ENCODE measurements at places on chromosomes 2 and 18.

DNA sequence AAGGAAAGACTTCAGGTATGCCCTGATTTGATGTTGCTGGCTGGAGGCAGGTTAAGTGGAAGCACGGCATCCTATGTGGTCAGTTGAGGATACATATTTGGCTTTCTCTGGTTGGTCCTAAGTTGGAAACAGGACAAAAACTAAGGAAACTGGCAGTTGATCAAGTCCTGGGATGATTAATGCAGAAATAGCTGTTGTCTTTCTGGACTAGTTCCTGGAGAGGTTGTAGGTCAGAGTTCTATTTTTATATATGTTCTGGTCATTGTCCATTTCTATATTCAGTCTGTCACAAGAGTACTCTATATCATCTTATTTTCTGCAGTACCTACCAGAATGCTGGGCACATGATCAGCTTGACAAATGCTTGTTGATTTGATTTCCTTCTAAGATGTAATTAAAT lies 4.0 kb upstream of the SLC35F5 start:
- DNase-seq = no peak

DNA sequence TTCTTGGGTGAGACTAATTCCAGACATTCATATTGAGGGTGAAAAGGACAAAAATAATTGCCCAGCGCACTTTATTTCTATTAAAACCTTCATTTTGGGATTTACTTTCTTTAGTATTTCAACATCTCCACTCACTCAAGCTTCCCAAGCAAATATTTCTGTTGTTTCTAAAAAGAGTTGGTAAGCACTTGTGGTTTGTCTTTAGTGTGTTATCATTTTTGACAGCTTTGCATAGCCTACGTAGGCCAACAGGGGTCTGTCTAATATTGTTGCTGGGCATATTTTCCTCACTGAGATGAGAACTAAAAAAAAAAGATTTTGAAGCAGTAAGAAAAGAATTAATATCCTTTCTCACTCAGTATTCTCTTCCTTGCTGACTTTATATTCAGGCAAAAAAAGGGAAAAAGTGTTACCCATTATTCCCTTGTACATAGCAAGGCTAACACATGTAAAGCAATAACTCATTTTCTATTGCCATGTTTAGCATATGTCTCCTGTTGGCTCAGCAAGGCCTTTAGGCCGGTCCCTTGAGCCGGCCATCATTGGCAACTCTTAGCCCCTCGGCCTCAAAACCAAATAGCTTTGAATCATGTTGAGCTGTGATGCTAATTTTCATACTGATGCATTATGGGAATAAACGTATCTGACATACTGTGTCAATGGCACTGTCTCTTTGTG lies 494.2 kb downstream of the ARHGAP15 start:
- DNase-seq = no peak

GRCh38 chr2:9463698-9464034 lies 10.7 kb upstream of the IAH1 start:
- DNase-seq = no peak

DNA sequence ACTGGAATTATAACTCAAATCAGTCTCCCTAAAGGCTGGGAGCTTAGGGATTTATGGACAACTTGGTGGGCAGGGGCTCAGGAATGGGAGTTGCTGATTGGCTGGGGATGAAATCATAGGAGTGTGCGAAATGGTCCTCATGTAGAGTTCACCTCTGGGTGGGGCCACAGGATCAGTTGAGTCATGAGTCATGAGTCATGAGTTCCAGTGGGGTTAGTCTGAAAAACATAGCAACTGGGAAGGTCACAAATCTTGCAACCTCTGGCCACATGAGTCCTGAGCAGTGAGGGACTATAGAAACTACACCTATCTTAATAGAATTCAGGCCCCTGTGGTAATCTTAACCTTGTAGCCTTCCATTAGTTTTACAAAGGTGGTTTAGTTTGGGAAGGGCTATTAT lies 383.3 kb downstream of the RBM43 start:
- DNase-seq = no peak

DNA sequence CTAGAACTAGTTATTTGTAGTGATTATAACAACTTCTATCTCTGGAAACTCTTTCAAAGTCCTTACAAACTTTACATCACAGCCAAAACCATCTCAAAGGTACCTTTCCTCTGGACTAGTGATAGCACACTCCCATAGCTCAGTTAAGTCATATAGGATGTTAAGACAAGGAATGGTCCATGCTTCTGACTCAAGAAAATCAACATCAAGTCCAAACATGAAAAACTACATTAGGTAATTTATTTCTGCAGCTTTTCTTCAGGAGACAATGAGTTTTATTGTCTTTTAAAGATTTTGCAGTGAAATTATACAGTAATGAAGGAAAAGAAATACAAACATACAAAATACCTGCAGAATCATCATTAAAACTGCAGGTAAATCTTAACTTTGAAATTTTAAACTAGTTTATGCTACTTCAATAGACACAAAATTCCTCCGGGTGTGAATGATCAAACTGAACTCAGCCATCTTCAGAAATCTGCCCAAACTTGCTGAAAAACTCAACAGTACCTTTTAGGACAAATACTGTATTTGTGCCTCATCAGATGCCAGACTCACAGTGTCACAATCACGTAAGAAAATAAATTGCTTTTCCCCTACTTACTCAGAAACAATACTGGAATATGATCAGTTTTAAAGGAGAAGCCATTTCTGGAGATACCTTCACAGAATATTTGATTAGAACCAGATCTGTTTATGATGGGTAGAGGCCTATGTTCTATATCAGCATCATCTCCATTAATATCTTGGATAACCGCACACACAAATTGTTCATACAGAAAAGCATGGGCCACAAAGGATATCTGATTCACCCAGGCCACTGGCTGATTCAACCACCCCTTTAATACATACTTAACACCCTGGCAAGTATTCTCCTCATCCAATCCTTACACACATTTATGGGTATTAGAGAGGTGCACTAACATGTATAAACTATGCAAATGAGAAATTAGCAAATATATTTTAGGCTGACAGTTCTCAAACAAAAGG lies 2.6 kb downstream of the TMEM131 start:
- DNase-seq = no peak

- no peak for DNase-seq
Measured at GRCh38 chr18:56161566-56162260, 476.7 kb downstream of the TXNL1 start.

DNA sequence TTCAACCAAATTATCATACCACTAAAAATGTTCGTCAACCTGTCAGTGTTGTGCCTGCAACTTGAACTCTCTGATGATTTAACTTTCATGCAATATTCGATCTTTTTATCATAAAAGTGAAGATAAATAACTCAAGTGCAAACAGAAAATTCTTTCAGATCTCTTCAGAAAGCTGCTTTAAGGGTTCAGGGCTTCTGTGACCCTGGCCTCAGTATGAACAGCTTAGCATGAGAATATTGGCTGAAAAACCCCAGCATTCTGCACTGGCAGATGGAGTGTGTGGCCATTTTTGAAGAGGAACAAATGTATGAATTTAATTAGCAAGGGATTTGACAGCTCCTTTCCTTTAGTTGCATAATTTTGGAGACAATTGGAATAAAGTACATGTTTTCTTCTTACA lies 851.4 kb upstream of the SOX11 start:
- DNase-seq = no peak

GRCh38 chr2:73232403-73233153 lies 461 bp downstream of the PRADC1 start:
- DNase-seq = peak; percentile 19

GRCh38 chr2:47907039-47907781 lies 912 bp upstream of the FBXO11 start:
- DNase-seq = no peak

DNA sequence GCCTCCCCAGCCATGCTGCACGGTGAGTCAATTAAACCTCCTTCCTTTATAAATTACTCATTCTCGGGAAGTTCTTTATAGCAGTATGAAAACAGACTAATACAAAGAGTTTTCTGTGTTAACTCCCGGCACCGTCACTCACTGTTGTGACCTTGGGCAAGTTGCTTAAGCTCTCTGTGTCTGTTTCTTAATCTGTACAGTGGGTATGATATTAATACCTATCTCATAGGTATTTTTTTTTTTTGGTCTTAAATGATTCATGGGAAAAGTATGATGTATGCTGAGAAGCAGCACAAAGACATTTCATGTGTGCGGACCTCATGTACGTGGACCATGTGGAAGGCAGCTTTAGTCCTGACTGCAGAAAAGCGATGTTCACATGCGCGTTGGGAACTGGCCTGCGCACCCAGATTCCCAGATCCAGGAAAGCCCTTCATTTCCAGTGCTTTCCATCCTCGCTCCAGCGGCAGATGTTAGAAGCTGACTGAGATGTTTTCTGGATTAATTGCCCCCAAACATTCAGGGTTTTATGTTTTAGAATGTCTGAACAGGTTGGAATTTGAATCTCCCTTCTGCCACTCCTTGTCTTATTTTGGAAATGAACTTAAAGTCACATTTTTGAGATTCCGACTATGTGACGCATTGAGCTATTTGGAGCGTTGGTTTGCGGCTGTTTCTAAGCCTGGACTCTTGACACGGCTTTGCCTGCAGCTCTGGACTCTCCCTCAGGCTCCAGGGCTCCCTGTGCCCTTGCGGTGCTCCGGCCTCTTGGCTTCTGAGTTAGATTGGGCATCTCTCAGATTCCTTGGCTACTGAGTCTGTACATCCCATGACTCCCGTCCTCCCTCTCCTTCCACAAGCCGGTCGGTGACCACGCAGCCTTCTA lies 61.4 kb downstream of the SLC4A3 start:
- no peak for DNase-seq

DNA sequence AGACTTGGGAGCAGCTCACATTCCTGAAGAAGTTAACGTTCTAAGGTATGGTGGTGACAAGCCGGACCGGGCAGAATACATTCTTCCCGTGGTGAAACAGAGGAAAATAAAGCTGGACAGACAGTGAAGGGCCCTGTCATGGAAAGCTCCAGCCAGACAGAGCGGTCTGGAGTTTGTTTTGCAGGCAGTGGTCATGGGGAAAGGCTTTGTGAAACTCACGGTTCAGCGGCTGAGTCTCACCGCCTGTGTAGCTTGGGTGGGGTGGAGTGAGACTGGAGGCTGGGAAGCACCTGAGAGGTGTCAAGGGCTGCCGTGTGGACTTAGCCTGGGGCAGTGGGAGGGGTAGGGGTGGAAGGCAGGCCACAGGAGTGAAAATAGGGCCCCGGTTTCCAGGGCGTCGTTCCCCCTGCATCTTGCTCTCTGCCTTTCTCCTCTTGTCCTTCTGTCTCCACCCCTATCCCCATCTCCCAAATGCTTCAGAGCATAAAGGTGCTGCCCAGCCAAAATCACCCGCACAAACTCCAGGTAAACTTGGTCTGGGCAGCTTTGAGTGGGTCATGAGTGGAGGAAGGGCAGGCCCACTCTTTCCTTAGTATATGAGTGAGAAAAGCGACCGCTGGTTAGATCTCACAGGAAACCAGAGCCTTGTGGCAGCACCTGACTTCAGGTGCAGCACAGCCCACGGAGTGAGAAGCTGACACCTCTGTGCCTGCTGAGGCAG lies 11.4 kb upstream of the SLC20A1 start:
- DNase-seq = no peak

DNA sequence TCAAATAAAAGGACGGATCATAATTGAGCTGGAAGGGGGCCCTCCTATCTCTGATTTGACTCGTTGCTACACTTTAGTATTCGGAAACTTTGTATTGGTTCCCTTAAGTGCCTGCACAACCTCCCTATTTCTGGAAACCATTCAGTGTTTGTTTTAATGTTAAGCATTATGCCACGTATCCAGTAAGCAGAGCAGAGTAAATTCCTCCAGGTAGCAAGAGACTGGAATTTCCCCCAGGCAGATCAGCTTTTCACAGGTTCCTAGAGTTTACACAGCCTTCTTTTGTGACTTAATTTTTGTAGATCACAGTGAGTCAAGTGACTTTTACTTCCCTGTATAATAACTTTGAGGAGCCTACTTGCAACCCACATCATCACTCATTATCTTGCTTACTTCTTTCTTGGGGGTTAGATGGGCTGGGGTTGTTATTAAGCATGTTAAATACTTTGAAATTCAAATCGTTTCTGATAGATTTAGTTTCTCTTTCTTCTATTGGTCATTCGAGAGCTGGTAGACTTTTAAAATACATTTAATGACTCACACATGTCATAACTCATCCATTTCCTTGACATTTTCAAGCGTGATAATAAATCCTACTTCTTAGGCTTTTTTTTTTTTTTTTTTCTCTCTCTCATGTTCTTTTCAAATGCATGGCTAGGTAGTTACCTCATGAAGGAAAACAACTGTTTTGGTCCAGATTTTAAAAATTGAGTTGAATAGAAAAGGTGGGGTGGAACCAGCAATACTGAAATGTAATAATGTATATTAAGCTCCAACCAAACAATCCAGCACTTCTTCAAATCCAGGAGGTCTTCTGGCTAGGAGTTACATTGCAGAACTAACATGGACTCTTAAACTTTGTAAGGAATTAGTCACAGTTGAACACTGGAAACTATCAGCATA lies 219.3 kb downstream of the NEDD4L start:
- DNase-seq = no peak

GRCh38 chr2:45902781-45903375 lies 251.4 kb downstream of the PRKCE start:
- DNase-seq = no peak

DNA sequence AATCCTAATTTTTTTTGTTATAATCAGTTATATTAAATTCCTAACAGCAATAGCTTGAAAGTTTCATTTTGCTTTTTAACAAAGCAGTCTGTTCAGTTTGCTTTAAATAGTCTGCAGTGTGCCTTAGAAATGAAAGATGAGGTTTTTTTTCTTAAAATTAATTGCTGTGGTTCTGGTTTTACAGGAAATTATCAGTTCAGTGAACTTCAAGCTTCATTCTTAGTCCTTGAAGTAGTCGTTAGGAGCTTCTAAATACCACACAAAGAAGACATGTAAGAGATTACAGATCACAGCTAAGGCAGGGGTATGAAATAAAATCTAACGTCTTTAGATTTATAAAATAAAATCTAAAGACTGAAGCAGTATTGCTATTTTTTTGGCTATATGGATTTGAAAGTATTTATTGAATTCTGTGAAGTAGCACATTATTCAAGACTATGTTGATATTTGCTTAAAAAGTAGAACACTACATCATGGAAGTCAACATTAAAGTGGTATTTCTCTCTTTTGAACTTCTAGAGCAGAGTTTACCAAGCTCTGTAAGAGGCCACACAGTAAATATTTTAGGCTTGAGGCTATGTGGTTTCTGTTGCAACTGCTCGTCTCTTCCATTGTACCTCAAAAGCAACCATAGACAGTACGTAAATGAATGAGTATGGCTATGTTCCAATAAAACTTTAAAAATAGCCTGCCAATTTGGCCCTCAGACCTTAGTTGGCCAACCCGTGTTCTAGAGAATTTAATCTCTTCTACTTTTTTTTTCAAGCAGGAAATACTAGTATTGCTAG lies 81.5 kb upstream of the STON1 start:
- DNase-seq = no peak

DNA sequence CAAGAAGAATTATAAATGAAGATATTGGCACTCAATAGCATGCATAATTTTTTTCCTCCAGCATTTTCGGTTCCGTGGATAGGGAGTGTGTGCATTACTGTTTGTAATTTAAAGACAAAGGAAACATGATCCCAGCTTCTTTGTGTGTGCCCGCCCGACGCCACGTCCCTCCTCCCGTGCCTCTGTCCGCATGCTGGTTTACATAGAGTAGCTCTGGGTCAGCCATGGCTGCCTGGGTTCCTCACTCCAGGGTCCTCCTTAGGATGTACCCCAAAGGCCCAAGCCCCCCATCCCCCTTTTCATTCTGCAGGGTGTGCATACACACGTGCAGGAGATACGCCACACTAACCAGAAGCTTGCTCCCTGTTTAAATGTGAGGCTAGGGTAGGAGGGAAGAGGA lies 214.7 kb downstream of the KLHL29 start:
- DNase-seq = no peak

- no peak for DNase-seq
Measured at GRCh38 chr2:192286093-192286701, 91.5 kb upstream of the TMEFF2 start.

GRCh38 chr2:111900859-111901258 lies 2.5 kb downstream of the MERTK start:
- DNase-seq = no peak

All from stimulated activated CD4-positive, alpha-beta T cell treated with anti-CD3 and anti-CD28 coated beads, TNF-alpha, amount 100 ng/mL, for 4 hours (primary cell).